Fibroblast of skin of right quadriceps (primary cell): ENCODE measurements at places on chromosomes 7 and 10.

GRCh38 chr10:69065406-69066361, 22.2 kb upstream of the SRGN start:
- peak; percentile 51 for DNase-seq

DNA sequence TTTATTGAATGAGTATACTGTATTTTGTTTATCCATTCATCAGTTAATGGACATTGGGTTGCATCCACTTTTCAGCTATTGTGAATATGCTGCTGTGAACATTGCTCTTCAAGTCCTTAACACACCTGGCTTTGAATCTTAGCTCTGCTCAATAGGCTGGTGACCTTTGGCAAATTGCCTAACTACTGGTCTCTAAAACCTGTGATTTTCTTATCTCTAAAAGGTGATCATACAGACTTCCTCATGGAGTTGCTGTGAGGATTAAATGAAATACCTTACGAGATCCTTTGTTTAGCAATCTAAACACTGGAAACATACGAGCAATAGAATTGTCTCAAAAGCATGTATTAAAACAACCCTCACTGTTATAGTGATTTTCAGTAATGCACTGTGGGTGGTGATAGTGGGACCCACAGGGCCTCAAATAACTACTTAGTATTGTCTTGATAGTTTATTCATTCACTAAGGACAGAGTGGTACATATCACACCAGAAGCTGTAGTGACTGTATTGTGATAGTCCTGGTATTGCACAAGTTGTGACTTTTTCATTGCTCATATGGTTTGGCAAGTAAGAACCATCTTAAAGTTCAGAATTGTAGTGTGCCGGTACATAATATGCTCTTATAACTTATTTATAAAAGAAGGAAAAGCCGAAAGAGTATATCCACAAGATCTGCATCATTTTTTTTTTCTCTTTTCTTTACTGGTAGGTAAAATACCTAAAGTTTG, 257.6 kb downstream of the EXOC4 start:
- DNase-seq: no peak

DNA sequence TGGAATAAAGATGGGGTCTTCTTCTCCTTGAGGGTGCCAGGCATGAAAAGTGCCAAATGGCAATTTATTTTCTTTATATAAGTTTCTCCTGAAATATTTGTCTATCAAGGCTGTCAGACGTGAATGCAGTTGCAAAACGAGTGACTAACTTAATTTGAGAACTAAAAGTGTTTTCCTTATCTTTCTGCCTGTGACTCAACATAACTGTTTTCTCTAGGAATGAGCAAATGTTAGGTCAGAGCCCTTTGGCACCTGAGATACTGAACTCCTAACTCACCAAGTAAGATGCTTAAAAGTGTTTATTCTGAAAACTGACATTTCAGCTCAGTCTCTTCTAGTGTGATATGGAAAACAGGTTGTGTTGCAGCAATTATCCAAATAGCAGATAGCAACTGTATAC, 197.0 kb downstream of the STK31 start:
- DNase-seq: no peak

DNA sequence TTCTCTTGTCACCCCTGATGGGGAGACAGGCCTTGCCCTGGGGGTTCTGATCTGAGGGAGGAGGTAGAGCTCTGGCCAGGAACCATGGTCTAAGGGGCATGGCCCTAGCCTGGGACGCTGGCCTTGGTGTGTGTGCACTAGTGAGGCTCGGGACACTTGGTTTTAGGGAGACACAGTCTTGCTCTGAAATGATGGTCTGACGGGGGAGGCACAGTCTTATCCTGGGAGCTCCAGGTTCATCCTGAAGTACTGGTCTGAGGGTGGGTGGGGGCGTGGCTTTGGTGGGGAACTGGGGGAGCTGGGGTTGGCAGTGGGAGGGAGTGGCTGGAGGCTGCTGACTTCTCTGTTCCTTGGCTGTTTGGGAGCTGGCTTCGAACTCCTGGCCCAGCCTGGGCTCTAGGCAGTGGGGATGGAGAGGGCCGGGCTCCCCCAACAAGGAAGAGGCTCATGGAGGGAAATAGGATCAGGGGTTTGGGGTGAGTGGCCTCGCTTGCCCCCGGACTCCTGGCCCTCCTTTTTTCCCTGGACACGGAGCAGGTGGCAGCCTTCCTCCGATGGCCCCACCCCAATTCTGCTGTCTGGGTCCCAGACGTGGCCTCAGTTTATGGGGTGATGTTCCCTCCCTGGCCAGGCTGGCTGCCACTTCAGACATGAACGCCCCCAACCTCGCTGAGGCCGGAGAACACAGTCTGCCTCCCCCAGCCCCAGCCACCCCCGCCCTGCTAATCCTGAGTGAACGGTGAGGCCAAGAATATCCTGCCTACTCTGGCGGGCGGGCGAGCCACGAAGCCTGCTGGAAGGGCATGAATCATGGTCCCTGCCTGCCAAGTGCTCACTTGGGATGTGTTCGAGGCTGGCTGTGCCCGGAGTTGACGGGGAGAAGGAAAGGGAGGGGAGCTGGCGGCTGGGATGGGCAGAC, 43.5 kb downstream of the TMEM270 start:
- peak; percentile 58 for DNase-seq

- no peak for DNase-seq
Measured at GRCh38 chr7:110224643-110225042, 866.3 kb upstream of the LRRN3 start.

- DNase-seq: peak; percentile 46
Measured at GRCh38 chr10:3048119-3049019, 19.0 kb upstream of the PFKP start.

DNA sequence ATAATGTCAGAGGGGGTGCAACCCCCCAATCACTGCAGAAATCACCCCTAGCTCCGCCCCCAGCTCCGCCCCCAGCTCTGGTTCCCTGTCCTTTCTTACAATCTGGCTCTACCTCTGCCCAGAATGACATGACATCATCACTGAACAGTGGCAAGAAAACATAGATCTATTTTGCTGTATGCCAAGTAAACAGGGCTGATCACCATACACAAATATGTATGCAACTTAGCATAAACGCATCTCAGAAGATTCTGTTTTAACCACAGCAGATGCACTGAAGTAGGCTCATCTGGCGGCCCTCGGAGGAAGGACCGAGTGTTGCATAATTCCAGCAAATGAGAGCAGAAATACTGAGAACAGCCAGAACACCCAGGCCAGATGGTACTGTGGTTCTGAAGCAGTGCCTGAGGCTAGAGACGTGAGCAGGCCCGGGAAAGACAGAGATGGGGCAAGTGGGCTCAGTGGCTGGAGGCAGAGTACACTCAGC, 293.3 kb upstream of the KLF14 start:
- peak; percentile 90 for DNase-seq

DNA sequence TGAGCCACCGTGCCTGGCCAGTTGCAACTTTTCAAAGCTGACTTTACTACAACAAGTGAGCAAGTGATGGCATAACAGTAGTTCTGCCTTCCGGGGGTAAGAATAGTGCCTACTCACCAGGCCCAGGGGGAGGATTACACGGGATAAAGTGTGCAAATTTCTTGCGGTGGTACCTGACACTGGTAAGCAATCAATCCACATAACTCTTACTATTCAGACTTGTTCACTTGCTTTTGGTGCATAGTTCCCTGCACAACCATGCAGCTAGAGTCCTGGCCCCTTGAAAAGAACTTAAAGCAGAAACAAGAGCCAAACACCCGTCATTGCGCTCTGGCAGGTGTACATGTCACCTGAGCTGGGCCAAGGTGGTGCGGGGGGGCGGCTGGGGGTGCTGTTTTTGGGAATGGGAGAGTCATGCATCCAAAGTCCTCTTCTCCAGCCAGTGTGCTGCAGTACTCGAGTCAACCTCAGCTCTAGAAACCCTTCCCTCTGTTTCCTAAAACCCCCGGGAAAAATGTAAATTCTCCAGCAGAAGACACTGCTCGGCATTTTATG, 5.4 kb upstream of the COBL start:
- no peak for DNase-seq

DNA sequence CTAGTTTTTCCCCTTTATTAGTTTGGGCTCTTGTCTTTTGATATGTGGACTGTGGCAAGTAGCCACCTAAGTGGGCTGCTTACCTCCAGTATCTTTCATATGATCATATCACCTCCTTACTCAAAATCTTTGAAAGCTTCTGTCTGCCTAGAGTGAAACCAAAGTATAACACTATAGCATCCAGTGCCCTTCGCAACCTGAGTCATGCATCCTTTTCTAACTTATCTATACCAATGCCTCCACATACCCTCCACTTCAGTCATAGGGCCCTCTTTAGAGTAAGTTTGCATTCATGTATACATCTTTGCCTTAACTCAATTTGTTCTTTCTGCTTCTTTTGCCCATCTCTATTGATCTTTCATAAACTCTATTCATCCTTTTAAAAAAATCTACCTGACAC, 15.7 kb upstream of the MACC1 start:
- no peak for DNase-seq

- no peak for DNase-seq
Measured at GRCh38 chr7:30826181-30826580, 55.0 kb downstream of the MINDY4 start.

GRCh38 chr7:353746-354325, 63.9 kb downstream of the FOXL3 start:
- DNase-seq: no peak

GRCh38 chr10:28734938-28735759, 57.8 kb downstream of the BAMBI start:
- peak; percentile 92 for DNase-seq

- no peak for DNase-seq
Measured at GRCh38 chr10:132535065-132535651, 2.4 kb upstream of the INPP5A start.

GRCh38 chr7:47739891-47740290, 158.0 kb upstream of the TNS3 start:
- DNase-seq: no peak

DNA sequence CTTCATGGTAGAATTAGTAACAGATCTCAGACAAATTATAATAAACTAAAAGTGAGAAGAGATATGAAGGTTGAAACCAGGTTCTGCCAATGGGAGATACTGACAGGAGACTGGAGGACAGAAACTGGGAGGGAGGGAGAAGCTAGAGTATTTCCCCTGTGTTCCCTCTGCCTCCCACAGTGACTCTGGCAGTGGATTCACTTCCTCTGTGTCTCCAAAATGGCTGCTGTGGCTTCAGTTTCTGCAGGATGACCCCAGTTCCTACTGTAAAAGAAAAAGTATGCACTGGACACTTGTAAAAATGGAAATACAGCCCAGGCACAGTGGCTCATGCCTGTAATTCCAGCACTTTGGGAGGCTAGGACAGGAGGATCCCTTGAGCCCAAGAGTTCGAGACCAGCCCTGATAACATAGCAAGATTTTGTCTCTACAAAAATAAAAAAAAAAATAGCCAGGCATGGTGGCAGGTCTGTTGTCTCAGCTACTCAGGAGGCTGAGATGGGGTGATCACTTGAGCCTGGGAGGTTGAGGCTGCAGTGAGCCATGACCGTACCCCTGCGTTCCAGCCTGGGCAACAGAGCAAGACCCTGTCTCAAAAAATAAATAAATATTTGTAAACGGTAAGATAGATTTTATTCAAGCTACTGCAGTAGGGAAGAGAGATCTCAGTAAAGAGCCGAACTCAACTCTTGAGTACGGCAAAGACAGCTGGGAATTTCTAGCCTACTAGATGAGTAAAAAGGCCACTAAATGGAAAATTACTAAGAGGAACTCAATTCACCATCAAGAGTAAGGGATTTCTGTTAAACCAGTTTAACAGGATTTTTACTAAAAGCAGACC, 156.6 kb upstream of the TRIM24 start:
- no peak for DNase-seq

DNA sequence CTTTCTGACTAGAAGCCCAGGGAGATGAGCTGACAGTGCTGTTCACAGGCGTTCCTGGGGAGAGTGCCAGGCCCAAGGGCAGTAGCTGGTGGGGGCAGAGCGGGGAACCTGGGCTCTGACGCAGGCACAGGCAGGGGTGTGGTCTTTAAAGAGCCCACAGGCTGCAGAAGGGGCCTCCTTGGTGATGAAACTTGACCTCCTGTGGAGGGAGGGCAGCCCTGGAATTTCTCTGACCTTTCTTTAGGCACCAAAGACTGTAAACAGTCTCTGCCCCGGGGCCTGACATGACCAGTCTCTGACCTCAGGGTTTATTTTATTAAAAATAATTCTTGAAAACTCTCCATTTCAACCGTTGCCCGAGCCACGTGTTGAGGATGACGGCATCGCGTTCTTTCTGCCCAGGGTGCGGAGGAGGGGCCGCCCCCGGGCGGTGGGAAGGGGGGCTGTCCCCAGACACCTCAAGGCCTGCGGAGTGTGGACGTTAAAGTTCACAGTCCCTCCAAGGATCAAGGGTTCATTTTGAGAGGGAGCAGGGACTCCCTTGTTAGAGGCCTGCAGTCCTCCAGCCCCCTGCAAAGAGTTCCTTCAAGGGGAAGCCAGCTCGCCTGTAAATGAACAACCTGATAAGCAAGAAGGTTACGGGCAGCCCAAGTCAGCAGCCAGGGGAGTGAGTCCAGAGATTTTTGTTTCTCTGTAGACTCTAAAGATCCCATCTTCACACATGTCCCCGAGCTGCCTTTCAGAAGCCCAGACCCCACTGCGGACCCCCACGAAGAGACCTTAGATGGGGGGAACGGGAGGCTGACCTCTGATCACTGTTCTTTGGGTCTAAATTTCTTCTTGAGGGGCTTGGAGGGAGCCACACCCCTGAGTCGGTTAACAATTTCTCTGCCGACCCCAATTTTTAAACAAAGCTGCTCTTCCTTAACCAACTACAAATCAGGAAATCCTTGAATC, 128.9 kb downstream of the VIPR2 start:
- DNase-seq: no peak

- no peak for DNase-seq
Measured at GRCh38 chr10:119368991-119369869, 161.9 kb downstream of the GRK5 start.

DNA sequence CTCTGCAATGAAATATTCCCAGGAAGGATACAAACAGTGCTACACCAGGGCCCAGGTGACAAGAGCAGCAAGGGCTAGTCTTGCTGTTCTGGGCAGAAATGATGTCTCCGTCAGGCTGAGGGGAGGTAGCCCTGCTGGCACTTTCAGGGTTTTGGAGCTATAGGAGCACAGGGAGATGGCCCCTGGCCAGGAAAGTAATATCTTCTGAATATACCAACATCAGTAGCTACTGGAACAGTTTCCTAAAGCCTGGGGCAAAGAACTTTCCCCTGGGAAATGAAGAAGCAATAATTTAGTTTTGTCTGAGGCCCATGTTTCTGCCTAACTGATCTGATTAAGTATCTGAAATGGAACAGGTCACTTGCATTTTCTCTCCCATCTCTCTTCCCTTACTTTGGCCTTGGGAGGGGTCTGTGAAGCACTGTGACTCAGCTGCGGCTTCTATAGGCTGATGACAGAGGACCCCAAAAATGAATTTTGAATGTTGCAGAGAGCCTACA, 489.1 kb upstream of the PODXL start:
- no peak for DNase-seq

DNA sequence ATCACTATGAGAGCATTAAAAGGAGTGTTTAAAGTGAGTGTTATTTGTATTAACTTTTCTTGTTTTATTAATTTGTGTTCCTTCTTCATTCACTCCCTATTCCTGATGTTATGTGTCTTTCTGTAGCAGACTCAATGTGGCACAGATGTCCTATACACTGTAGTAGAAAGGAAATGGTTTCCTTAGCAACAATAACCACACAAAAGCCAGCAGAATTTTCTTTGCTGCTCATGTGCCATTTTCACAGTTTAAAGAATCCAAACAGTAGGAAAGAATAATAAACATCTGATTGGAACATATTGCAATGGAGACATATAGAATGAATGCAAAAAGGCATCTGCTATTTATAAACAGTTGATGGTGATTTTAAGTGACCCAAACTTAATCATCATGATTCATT, 763.6 kb downstream of the PHTF2 start:
- DNase-seq: peak; percentile 21

- DNase-seq: no peak
Measured at GRCh38 chr10:77905086-77905748, 21.3 kb downstream of the DLG5 start.

GRCh38 chr10:22634093-22634492, 80.3 kb downstream of the PIP4K2A start:
- DNase-seq: no peak
